LNCaP clone FGC (cell line): ENCODE measurements at places on chromosomes 4 and X.

GRCh38 chr4:136078976-136079375, 1453.3 kb downstream of the PCDH18 start:
- no peak for DNase-seq

DNA sequence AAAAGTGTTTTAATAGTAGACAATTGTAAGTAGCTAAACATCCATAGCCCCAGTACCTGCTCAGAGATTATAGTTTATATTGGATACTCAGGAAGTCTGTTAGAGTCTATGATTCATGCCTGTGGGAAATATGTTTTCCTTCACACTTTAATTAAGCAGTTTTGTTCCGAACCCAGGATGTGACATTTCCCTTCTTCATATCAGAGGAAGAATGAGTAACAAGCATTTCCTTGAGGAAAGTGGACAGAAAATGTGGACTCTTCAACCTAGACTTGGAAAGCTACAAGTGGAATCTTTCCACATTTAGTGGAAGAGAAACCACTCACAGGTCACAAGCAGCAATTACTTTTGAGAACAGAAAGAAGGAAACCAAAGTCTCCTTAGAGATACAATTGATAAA, 419.4 kb downstream of the C4orf33 start:
- no peak for DNase-seq

DNA sequence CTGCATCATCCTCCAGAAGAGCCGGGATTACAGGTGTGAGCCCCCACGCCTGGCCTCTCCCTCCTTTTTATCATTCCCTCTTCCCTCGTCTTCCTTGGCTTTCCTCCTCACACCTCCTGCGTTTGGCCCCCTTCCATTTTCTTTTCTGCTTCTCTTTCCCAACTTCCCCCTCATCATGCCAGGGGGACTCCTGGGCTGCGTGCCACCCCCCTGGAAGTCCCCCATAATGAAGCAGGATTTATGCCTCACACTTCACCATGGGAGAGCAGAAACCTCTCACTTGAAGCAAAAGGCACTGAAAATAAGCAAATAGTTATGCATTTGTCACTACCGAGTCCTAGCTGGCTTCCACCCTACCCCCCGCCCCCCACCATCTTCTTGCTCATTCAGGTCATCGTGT, 7.9 kb downstream of the TKTL1 start:
- no peak for DNase-seq

DNA sequence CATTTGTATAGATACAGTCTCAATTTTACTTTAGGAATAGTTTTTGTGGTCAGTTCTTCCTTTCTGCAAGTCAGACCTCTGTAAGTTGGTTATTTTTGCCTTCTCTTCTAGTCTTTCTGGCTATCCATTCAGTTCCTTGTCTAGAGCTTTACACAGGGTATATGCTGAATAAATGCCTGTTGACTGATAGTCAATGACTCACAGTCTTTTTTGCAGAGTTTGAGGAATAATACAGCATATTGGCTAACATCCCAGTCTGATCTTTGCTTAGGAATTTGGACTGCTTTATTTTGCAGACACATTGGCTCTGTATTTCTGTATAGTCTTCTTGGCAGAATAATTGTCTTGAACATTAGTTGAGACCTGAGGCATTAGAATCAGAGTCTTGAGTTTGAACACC, 132.4 kb downstream of the MAGEC1 start:
- DNase-seq, result no peak

DNA sequence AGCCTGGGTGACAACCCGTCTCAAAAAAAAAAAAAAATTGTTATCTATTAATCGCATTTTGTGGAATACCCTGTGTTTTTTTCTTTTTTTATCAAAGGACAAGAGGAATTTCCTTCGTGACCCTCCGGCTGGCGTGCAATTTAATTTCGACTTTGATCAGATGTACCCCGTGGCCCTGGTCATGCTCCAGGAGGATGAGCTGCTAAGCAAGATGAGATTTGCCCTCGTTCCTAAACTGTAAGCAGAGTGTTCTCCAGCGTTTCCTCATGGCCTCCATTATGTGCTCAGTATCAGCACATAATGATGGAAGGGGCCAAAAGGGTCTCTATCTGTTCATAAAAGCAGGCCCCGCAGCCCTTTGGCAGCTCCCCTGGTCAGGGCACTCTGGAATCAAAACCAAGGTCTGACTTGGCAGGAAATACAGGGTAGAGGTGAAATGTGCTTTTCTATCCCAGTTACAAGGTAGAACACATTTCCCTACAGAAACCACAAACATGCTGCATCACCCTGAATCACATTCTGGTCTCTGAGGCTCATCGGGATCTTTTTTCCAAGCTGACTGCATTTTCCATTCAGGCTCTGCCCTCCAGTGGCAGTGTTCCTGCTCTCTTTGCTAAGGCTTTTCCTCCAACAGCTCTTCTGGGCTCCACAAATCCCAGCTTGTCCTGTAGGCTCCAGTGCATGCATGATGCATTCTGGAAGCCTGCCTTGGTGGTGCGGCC, 24.4 kb downstream of the SYAP1 start:
- DNase-seq, result no peak

- no peak for DNase-seq
Measured at GRCh38 chr4:109410776-109411175, 22.8 kb upstream of the SEC24B start.

- no peak for DNase-seq
Measured at GRCh38 chrX:134173541-134174272, 63.3 kb upstream of the CCDC160 start.

DNA sequence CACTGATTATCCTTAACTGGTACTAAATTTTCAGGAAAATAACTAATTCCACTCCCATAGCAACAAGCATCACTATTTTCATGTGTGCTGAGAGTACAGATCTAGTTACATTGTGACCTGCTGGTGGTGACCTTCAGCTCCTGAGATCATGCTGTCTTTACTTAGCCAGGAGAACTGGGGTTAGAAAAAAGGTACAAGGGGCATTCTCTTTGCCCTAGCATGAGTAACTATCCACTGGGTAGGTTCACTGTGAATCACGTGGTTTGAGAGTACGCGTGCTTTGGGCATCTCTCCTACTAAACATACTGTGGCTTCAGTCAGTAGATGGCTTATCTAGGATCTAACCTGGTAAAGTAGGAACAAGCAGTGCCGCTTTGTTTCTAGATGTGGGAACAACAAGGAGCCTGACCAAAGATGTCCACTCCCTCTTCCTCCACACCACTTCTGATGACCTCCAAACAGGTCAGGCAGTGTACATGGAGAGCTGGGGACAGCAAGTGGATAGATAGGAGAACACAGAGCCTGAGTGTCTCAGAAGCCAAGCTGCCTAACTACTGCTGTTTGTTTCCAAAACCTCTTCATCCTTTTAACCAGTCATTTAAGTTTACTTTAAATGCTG, 90.2 kb downstream of the CBR4 start:
- peak; percentile 44 for DNase-seq

GRCh38 chr4:165814256-165815020, 58.6 kb upstream of the TLL1 start:
- peak; percentile 2 for DNase-seq

- DNase-seq, result no peak
Measured at GRCh38 chrX:147846676-147847075, 65.0 kb upstream of the FMR1 start.

- DNase-seq, result no peak
Measured at GRCh38 chr4:116118221-116118620, 967.2 kb downstream of the TRAM1L1 start.

- no peak for DNase-seq
Measured at GRCh38 chrX:85024562-85024961, 20.9 kb downstream of the APOOL start.

DNA sequence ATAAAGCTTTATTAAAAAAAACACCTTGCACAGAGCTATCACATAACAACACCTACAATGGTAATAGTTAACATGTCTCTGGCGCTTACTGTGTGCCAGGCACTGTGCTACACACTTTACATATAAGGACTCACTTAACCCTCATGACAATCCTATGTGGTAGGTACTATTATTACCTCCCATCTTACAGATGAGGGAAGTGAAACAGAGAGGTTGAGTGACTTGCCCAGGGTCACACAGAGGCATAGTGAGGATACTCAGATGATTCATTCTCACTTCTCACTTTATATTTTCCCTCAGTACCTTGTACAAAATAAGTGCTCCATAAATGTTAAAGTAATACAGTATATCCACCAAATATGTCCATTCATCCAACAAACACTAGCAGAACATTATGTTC, 43.4 kb upstream of the IQSEC2 start:
- no peak for DNase-seq

DNA sequence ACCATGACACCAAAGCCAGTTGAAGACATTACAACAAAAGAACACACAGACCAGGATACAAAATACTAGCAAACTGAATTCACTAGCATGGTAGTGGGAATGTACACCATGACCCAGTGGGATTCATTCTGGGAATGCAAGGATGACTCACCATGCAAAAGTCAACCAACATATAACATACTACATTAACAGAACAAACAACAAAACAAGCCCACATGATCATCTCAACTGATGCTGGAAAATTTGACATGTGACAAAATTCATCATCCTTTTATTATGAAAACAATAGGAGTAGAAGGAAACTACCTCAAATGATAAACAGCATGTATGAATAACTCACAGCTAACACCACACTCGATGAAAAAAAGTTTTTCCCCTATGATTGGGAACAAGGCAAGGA, 190.2 kb downstream of the DCLK2 start:
- no peak for DNase-seq

GRCh38 chr4:3869174-3869572, 103.0 kb downstream of the ADRA2C start:
- DNase-seq, result no peak

- no peak for DNase-seq
Measured at GRCh38 chr4:150173432-150173861, 95.2 kb downstream of the DCLK2 start.

- DNase-seq, result no peak
Measured at GRCh38 chr4:42642101-42642797, 14.7 kb downstream of the ATP8A1 start.

- DNase-seq, result peak; percentile 54
Measured at GRCh38 chr4:26753617-26754016, 107.0 kb upstream of the STIM2 start.

DNA sequence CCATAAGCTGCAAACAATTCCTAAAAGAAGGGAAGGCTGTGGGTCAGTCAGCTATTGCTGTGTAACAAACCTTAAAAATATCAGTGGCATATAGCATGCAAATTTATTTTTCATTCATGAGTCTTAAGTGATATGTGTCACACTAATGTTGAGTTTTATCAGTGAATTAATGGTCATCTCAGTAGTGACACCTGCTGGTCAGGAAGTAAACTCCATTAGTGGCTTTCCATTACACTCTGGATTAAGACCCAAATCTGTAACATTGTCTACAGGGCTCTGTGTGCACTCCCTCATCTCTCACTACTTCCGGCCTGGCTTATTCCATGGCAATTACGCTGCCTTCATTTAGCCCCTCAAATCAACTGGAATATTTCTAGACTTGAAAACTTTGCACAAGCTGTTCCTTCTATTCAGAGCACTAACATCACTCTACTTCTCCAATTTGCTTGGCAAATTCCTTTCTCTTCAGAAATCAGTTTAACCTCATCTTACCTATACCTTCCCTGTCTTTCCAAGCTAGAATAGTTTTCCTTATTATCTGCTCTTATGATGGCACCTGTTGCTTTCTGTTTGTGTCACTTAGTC, 217.3 kb upstream of the TAPT1 start:
- DNase-seq, result peak; percentile 13

DNA sequence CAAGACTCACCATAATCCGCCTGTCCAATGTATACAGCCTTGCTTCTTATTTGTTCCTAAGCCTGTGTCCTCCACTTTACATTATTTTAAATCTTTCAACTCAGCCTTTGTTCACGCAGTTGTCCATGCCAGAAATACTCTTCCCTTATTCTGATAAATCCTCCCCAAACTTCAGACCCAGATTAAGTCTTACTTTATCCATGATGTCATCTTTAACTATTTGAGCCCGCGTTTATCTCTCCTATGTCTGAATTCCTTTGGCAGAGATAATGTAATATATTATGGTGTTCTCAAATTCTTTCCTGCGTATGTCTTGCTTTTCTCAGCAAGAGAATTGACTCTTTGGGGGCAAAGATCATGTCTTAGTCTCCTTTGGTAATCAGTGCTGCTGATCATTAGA, 129.6 kb downstream of the LUZP4 start:
- DNase-seq, result no peak

- DNase-seq, result no peak
Measured at GRCh38 chrX:530726-531610, 99.6 kb upstream of the SHOX start.

GRCh38 chr4:577499-578450, 1.7 kb upstream of the TMEM271 start:
- DNase-seq, result no peak

DNA sequence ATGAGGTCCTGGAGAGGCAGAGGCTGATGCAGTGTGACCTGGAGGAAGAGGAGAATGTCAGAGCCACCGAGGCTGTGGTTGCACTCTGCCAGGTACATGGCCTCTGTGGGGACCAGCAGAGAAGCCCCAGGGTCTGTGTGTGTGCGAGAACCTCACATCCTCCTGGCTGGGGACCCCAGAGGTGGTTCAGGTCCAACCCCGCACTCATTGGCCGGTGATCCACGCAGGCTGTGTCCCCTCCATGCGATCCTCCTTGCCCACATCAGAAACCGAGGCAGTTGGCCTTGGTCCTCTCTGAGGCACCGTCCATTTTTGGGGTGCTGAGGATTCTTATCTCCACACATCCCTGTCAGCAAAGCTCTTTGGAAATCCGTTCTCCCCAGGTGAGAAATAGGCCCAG, 45.3 kb downstream of the EVC start:
- DNase-seq, result no peak

DNA sequence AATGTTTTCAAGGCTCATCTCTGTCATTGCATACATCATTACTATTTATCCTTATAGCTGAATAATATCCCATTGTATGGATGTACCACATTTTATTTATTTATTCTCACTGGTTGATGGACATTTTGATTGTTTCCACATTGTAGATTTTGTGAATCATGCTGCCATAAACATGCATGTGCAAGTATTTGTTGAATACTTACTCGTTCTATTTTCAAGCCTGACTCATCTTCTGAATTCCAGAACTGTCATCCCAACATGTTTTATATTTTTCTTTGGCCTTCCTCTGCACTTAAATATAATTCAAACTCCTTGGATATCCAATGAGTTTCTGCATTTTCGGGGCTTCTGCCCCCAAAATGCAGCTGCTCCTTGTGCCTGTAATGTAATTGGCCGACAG, 77.6 kb downstream of the MXRA5 start:
- no peak for DNase-seq

- DNase-seq, result no peak
Measured at GRCh38 chrX:22163326-22163725, 109.4 kb upstream of the CBLL2 start.

GRCh38 chr4:75126058-75126457, 193.1 kb downstream of the PARM1 start:
- no peak for DNase-seq
